ENCODE measurements at places on chromosomes 7 and 10.

GRCh38 chr7:555551-556160 is 36.0 kb upstream of the PDGFA start:
- DNase-seq = no peak

GRCh38 chr7:114364151-114364550 is 50.5 kb upstream of the FOXP2 start:
- peak; percentile 10 for DNase-seq

- DNase-seq = no peak
These were observed 80.5 kb downstream of the C10orf105 start for GRCh38 chr10:71638822-71639719.

DNA sequence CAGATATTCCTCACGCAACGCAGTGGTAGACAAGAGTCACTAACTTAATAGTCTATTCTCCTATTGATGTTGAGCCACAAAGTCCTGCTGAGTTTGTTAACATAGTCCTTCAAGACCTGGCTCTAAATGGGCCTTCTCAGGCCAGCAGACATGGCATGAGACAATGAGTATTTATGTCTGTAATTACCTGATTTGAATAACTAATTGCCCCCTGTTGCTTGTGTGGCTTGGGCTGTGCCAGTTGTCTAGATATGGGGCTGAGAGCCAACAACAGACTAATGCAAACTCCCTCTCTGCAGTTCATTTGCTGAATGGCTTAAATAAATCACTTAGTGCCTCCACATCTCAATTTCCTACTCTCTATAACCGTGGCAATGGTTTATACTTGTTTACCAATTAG is 65.5 kb upstream of the VWC2 start:
- no peak for DNase-seq

DNA sequence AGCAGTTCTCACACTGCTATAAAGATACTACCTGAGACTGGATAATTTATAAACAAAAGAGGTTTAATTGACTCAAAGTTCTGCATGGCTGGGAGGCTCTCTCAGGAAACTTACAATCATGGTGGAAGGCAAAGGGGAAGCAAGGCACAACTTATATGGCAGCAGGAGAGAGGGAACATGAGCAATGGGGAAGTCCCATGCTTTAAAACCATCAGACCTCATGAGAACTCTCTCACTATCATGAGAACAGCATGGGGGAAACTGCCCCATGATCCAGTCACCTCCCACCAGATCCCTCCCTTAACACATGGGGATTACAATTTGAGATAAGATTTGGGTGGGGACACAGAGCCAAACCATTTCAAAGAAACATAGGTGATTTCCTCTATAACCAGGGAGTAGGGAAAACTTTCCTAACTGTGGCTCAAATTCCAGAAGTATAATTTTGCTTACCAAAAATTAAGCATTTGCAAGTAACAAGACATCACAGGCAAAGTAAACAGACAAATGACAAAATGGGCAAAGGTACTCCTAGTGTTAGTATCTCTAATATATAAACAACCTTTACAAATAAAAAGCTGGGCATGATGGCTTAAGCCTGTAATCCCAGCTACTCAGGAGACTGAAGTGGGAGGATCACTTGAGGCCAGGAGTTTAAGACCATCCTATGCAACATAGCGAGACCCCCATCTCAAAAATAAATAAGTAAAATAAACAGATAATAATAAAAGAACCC is 88.0 kb downstream of the KBTBD2 start:
- no peak for DNase-seq

Data from GM23338 (cell line).